ENCODE measurements at places on chromosomes 4 and X.

- 0 out of 2 replicates have a peak, but pooled peaks cover 6% of the 10 kb centered on the region for H3K4me1 ChIP-seq
- DNase-seq, result no peak
- no peak overlapping the region for H3K27ac ChIP-seq
- no peaks in the 10 kb centered on the region for H3K36me3 ChIP-seq
Observed at GRCh38 chr4:78092850-78093249, 35.7 kb downstream of the FRAS1 start.

DNA sequence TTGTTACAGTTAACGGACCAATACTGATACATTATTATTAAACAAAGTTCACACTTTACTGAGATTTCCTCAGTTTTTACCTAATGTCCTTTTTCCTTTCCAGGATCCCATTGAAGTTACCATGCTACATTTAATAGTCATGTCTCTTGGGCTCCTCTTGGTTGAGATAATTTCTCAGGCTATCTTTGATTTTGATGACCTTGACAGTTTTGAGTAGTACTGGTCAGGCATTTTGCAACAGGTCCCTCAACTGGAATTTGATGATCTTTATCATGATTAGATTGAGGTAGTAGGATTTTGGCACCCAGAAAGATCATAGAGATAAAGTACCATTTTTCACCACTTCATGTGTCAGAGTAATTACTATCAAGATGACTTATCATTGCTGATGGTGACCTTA, 53.8 kb downstream of the NDNF start:
- no peaks in the 10 kb centered on the region for H3K4me1 ChIP-seq
- H3K27me3 ChIP-seq, result no peaks in the 10 kb centered on the region
- H3K36me3 ChIP-seq, result no peaks in the 10 kb centered on the region
- DNase-seq, result no peak
- no peak overlapping the region for H3K27ac ChIP-seq

DNA sequence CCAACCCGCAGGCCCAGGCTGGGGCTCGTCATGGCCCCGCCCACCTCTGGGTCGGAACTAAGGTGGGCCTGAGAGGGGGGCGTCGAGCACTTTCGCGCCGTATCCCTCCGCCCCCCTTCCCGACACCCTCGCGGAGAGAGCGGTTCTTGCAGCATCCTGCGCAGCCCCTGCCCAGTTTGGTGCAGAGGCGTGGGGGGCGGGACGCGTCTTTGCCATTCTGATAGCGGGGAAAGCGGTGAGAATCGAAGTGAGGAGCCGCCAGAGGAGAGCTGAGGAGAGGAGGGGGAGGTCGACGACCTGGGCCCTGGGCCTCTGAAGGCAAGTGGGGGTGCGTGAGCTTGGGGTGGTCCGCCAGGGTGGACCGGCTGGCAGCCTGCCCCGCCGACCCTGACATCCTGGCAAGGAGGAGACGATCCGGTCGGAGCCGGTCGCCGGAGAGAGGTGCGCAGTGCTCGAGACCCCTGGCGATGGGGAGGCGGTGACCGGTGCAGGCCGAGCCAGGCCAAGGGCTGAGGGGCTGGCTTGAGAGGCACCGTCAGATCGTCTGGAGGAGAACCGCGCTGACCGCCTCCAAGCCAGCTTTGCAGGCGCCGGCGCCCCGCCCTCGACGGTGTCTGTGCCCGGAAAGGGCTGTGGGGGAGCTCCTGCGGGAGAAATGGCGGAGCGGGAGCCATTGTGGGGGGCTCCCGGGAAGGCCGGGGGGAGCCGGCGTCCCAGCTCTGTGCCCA, 25.5 kb downstream of the GPRASP3 start:
- H3K4me3 ChIP-seq, result peak overlapping the region; percentile 41
- no peak overlapping the region for H3K27ac ChIP-seq
- no peaks in the 10 kb centered on the region for H3K4me1 ChIP-seq
- H3K36me3 ChIP-seq, result no peaks in the 10 kb centered on the region

DNA sequence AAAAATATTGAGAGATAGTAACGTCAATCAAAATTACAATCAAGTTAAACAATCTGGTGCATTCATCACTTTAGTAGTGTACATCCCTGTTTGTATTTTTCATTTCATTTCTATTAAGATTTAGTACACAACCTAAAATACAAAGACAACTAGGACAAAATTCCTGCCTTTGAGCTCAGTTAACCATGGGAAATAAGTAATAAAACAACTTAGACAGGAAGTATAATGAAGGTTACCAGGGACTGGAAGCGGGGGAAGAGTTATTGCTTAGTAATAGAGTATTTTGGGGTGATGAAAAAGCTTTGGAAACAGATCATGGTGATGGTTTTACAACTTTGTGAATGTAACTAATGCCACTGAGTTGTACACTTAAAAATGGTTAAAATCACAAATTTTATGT, 25.6 kb upstream of the ATXN3L start:
- peaks cover 3% of the 10 kb centered on the region for H3K4me1 ChIP-seq
- DNase-seq, result no peak
- no peaks in the 10 kb centered on the region for H3K36me3 ChIP-seq

DNA sequence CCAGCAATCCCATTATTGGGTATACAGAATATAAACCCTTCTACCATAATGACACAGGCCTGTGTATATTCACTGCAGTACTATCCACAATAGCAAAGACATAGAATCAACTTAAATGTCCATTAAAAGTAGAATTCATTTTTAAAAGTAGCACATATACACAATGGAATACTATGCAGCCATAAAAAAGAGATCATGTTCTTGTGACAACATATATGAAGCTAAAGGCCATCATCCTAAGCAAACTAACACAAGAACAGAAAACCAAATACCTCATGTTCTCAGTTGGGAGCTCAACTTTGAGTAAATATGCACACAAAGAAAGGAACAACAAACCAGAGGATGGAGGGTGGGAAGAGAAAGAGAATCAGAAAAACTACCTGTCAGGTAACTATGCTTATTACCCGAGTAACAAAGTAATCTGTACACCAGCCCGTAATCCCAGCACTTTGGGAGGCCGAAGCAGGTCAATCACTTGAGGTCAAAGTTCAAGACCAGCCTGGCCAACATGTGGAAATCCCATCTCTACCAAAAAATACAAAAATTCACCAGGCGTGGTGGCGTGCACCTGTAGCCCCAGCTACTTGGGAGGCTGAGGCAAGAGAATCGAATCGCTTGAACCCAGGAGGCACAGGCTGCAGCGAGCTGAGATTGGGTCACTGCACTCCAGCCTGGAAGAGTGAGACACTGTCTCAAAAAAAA, 22.8 kb downstream of the DHX15 start:
- H3K36me3 ChIP-seq, result peaks cover 29% of the 10 kb centered on the region
- no peak overlapping the region for H3K4me3 ChIP-seq
- DNase-seq, result no peak
- H3K27ac ChIP-seq, result no peak overlapping the region

GRCh38 chr4:37685823-37686372, 278 bp downstream of the RELL1 start:
- no peaks in the 10 kb centered on the region for H3K36me3 ChIP-seq
- H3K4me1 ChIP-seq, result peaks cover 16% of the 10 kb centered on the region
- peak; percentile 76 for DNase-seq

GRCh38 chrX:73765776-73766430, 202.9 kb downstream of the CHIC1 start:
- DNase-seq, result no peak
- H3K27me3 ChIP-seq, result peaks cover 8% of the 10 kb centered on the region
- H3K4me3 ChIP-seq, result no peak overlapping the region
- no peak overlapping the region for H3K27ac ChIP-seq
- H3K36me3 ChIP-seq, result no peaks in the 10 kb centered on the region

DNA sequence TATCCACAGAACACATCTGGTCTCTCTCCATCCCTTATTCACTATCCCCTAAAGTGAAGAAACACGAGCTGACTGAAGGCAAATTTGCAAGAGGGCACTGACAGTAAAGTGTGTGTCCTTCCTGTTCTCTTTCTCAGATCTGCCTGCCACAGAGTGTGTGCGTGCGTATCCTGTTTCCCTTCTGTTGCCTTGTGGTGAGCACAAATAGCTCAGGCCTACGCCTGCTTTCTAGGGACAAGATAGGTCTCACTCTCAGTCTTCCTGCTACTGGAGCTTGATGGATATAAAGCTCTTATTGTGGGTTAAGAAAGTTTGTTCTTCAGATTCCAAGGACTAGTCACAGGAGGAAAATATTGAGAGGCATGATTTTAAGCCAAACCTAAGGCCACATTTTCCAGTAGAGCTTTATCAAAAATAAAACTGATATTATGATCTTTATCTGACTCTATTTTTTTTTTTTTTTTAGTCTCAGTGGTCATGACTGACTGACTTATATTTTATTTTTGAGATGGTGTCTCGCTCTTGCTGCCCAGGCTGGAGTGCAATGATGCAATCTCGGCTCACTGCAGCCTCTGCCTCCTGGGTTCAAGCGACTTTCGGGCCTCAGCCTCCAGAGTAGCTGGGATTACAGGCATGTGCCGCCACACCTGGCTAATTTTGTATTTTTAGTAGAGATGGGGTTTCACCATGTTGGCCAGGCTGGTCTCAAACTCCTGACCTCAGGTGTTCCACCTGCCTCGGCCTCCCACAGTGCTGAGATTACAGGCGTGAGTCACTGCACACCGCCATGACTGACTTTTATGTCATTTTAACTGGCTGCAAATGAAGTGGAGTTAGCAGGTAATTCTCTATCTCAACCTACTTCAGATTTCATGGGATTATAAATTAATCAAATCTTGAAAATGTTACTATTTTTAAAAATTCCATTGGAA, 140.3 kb upstream of the SH3RF1 start:
- H3K4me3 ChIP-seq, result no peak overlapping the region
- peak; percentile 10 for DNase-seq
- no peaks in the 10 kb centered on the region for H3K4me1 ChIP-seq
- no peaks in the 10 kb centered on the region for H3K36me3 ChIP-seq

DNA sequence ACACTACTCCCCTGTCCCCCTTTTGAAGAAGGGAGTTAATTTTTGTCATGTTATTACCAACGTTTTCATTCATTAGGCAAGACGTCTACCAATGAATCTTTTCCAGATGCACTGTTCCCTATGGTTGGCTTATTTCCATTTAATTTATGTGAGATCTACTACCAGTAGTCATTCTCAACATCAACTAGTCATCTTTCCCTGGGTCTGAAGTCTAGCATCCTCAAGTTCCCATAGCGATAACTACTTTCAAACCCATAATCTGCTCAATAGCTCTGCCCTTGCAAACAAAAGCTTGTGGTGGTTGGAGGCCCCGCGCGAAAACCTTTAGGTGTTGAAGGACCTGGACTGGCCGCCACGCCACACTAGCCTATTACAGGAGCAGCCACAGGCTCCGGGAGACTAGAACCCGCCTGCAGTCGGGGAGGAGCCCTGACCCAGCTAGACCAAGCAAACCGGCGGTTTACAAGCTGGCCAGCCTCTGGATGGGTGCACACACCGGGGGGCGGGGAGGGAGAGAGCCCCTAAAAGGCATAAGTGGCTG, 746 bp downstream of the PPAT start:
- DNase-seq, result peak; percentile 64
- no peaks in the 10 kb centered on the region for H3K36me3 ChIP-seq
- peak overlapping the region; percentile 87 for H3K4me3 ChIP-seq
- peaks cover 6% of the 10 kb centered on the region for H3K4me1 ChIP-seq
- peak overlapping the region; percentile 96 for H3K27ac ChIP-seq

DNA sequence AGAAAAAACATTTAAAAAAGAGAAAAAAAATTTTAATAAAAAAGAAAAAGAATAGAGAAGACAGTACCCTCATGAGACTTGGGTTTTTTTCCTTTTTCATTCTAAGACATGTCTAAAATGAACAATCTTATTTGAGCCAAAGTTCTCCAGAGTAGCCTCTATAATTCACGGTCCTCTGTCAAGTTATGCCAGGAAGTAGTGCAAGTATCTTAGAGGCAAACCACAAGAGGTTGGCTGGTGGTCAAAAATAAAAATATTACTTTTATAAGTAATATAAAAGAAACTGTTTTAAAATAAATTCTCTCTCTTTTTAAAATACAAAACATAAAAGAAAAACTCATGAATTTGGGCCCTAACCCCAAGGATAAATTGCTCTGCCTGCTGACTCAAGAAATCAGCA, 26.5 kb downstream of the HNRNPDL start:
- H3K4me1 ChIP-seq, result no peaks in the 10 kb centered on the region
- H3K36me3 ChIP-seq, result no peaks in the 10 kb centered on the region
- no peak for DNase-seq
- H3K27me3 ChIP-seq, result no peaks in the 10 kb centered on the region
- no peak overlapping the region for H3K4me3 ChIP-seq

- no peak overlapping the region for H3K27ac ChIP-seq
- H3K27me3 ChIP-seq, result no peaks in the 10 kb centered on the region
- no peaks in the 10 kb centered on the region for H3K4me1 ChIP-seq
- DNase-seq, result no peak
Observed at GRCh38 chr4:48968814-48969213, 17.3 kb upstream of the CWH43 start.

DNA sequence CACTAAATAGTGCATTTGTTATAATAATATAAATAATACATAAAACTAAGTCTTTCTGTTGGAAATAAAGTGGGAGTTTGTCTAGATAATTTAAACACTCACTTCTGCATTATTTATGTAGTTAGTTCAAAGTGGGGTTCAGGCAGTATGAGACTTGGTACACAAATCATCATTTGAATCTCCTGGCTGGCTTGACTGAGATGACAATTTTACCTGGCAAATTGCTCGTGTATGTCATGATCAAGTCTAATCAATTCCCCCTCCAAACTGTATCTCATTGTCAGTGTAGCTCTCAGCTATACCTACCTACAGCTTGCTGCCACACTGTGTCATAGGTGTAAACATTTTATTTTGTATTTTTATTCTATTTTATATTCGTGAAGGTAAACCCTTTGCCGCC, 563.4 kb upstream of the TENM3 start:
- H3K27me3 ChIP-seq, result no peaks in the 10 kb centered on the region
- H3K36me3 ChIP-seq, result no peaks in the 10 kb centered on the region
- H3K4me1 ChIP-seq, result peaks cover 8% of the 10 kb centered on the region
- DNase-seq, result no peak

DNA sequence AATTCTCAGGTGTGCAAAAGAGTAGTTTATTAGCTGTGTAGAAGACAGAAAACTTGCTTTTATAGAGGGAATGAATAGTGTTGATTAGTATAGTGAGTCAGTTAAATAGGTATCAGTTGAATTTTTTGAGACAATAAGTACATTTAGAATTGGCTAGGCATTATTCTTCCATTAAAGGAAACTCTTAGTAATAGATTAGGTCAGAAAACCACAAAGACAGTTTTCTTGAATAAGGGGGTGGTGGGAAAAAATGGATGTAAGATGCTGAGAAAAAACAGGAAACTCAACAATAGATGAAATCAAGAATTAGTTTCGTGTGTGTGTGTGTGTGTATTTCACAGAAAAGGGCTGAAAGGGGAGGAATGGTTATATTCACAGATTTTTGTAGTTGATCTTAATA, 16.8 kb downstream of the CD38 start:
- H3K27me3 ChIP-seq, result peaks cover 8% of the 10 kb centered on the region

GRCh38 chrX:79452881-79453280, 85.7 kb upstream of the ITM2A start:
- no peaks in the 10 kb centered on the region for H3K36me3 ChIP-seq
- H3K4me3 ChIP-seq, result no peak overlapping the region
- no peak for DNase-seq
- H3K27ac ChIP-seq, result no peak overlapping the region
- H3K4me1 ChIP-seq, result no peaks in the 10 kb centered on the region
- no peaks in the 10 kb centered on the region for H3K27me3 ChIP-seq

- H3K27ac ChIP-seq, result no peak overlapping the region
- no peaks in the 10 kb centered on the region for H3K27me3 ChIP-seq
- H3K36me3 ChIP-seq, result no peaks in the 10 kb centered on the region
- no peak overlapping the region for H3K4me3 ChIP-seq
Observed at GRCh38 chr4:187714957-187715356, 280.6 kb upstream of the ZFP42 start.

- H3K4me3 ChIP-seq, result no peak overlapping the region
- DNase-seq, result no peak
- H3K36me3 ChIP-seq, result peaks cover 3% of the 10 kb centered on the region
- H3K27me3 ChIP-seq, result no peaks in the 10 kb centered on the region
Observed at GRCh38 chrX:16628946-16629595, 20.9 kb upstream of the S100G start.

- H3K27ac ChIP-seq, result no peak overlapping the region
- no peak for DNase-seq
- no peaks in the 10 kb centered on the region for H3K36me3 ChIP-seq
- H3K27me3 ChIP-seq, result peaks cover 7% of the 10 kb centered on the region
Observed at GRCh38 chrX:51795136-51795535, 51.9 kb downstream of the GSPT2 start.
